Stimulated activated CD8-positive, alpha-beta memory T cell treated with anti-CD3 and anti-CD28 coated beads, Interleukin-7, amount 100 ng/mL, for 1 hour (primary cell): ENCODE measurements at places on chromosomes 1 and 21.

- no peak for DNase-seq
Observed at GRCh38 chr1:214290424-214291037, 9.6 kb downstream of the SMYD2 start.

DNA sequence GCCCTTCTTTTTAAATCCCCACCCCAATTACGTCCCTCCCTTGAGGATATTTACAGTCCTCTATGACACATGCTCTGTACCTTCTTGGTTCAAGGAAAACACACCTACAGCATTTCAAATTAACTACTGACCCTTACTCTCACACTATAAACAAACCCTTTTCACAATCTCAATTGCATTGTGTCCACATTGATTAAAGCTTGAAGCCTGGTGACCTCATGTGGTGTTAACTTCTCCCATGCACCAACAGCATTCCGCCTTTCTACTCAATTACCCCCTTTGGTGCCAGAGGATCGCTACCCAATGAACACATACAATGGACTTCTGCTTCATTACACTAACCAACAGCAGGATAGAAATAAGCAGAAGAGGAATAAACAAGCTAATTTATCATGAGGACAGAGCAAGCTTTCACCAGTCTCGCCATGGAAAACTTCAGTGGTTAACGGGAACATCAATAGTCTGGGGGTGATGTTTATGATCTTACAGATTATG is 15.2 kb downstream of the WLS start:
- DNase-seq, result no peak

DNA sequence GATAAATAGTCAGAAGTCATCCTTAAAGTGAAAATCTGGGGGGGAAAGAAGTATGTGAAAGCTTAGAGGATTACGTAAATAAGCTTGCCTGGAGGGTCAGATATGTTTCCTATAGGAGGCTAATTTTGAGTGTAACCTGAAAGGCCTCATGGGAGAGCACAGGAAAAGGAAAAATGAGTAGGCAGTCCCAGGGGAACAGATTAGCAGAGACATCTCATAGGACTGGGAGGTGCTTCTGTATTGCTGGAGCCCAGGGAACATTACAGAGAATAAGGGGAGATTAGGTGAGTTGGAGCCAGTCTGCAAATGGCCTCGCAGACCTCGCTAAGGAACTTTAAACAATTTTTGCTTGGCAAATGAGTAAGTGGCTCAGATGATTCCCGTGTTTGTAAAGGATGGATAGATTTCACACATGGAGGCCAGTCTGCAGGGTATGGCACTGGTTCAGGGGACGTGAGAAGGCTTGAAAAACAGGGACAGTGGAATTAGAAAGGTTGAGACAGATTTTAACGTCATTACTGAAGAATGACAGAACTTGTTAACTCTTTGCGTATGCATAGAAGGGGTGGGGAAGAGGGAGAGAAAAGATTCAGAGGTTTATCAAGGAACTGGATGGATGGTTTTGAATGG is 149.1 kb downstream of the GREM2 start:
- DNase-seq, result no peak

DNA sequence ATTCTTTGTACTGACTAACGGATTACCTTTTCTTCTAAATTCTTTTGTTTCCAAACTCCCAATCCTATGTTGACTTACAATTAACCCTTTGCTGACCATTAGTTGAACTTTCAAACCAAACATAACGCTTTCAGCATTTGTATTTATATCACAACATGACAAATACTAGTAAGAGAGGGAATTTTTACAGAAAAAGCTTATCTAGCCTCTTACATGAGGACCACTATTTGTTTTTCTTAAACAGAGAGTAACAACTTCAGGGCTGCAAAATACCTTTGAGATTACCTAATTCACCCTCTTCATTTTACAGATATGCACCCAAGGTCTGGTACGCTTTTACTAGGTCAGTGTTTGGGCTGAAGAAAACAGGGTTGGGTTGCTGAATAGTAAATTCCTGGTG is 45.0 kb upstream of the CXADR start:
- no peak for DNase-seq

- DNase-seq, result no peak
Observed at GRCh38 chr1:16050328-16050727, 6.7 kb downstream of the CLCNKB start.

DNA sequence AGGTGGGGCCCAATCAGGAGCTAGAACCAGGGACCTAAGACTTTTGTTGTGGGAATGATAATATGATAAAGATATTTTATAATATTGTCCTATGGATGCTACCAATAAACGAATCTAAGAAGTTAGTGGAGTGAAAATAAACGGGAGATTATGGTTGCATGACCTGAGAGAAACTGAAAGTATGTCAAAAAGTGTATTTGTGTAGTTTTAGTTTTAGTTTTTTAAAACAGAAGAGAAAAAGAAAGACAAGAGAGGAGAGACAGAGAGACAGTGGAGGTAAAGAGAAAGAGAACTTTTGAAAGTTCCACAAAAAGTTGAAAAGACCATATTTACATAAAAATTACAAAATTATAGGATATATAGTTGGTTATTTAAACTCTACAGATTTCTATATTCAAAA is 64.1 kb upstream of the TMPRSS15 start:
- no peak for DNase-seq

DNA sequence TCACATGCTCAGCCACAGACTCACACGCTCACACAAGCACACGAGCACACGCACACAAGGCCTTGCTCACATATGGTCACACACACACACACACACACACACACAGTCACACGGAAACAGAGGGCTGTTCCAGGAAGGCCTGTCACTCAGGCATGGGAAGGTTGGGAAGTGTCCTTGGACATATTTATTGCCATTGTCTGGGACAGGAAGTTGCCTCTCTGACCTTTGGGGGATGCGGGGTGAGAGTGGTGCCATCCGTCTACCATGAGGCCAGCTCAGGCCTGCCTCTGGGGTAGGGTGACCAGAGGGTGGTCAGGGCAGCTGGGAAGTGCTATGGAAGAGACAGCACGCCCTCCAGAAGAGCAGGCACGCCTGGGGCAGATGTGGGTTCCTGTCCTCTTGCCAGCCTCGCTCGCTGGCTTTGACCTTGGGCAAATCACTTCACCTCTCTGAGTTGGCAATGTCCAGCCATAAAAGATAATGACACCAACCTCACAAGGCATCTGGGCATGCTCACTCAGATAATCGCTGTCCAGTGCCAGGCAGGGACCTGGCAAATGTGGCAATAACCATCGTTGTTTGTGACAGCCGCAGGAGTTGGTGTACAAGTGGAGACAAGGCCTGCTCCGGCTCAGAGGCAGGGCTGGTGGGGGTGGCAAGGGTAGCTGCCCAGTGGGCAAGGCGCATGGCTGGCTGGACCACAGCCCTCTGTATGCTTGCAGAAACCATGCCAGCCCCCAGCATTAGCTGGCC is 8.0 kb upstream of the GUCA2A start:
- DNase-seq, result no peak

DNA sequence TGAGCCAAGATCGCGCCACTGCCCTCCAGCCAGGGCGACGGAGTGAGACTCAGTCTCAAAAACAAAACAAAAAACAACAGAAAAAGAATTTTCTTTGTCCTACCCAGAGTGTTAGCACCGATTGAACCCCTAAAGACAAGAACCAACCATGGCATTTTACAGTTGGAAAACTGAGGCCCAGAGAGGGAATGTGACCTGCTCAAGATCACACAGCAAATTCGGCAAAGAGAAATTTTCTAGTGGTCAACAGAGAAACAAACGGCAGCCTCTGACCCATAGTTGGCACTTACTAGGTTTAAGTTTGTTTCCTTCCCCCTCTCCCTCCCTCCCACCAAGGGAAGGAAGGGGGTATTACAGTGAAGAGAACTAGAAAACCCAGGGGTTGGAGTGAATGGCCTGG is 20.5 kb upstream of the ACTL8 start:
- no peak for DNase-seq

GRCh38 chr1:214548988-214549387 is 2.4 kb downstream of the PTPN14 start:
- no peak for DNase-seq

DNA sequence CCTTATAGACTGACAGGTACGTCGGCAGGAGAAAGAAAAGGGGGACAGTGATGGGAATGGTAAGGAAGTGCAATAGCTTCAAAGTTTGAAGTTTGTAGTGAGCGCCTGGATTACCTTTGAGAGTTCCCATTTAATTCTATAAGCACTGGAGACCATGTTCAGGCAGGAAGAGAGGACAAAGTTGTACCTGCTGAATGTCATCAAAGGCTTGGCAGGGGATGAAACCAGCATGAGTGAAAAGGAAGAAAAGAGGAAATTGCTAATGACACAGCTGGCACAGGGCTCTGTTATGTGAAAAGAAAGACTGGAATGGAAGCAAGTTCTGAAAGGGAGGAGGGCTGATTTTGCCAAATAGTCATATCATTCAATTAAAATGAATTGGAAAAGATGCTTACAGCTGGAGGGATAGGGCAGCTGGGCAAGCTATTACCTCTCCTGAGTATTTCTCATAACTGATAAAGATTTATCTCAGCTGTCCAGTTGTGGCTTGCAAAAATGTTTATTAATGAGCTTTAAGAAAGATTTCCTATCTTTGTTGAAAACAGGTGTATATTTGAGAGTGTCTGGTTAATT is 109.2 kb downstream of the HMCN1 start:
- DNase-seq, result no peak

DNA sequence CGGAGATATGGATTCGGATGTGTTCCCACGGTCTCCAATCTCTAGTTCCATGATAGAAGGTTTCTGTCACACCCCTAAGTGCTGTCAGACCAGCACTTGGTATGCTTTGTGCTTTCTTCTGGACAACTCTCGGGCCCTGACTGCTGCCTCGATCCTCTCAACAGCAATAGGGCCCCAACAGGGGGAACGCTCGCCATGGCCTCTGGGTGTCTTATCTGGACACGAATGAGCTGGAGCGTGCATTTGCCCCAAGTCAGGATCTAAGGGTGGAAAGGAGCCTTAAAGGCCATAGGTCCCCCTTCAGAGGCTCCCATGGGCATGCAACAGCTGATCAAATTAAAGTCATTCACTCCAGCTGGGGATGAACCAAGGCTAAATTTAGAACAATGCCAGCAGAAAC is 76.8 kb downstream of the TCP10L start:
- no peak for DNase-seq

DNA sequence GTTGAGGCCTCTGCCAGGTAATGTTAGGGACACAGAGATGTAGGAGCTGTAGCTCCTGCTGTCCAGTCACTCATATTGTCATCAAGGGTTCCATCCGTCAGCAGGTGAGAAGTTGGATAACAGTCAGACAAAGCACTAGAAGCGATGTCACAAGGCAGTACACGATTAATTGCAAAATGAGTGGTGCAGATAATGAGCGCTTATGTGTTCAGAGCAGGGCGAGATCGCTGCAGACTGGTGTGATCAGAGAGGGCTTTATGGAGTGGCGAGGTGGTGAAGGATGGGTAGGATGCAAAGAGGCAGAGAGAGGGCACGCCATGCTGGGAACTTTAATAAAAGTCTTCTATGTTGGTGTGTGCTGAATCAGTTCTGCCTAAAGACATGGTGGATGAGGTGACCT is 8.8 kb downstream of the TMCC2 start:
- DNase-seq, result no peak

- no peak for DNase-seq
Observed at GRCh38 chr1:18732686-18733085, 102.0 kb downstream of the PAX7 start.
